ENCODE measurements at places on chromosomes 12 and 14.

DNA sequence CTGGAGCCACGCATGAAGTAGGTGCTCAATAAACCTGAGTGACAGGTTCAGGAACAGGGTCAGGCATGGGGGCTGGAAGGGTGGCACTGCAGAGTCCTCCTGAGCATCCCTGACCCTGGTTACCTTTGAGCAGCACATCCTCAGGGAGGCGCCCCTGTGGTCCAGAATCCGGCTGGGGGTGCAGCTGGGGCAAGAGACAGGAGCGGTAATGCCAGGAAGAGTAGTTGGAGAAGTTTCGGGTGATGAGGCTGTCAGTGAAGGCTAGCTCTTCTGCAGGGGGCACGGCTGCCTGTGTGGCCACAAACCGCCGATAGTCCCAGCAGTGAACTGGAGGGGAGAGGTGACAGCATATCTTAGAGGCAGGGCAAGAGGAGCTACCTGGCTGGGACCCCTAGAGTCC is 2.0 kb downstream of the RABGGTA start:
- DNase-seq, result no peak

- DNase-seq, result no peak
Observed at GRCh38 chr12:44342371-44342770, 506.5 kb downstream of the TMEM117 start.

DNA sequence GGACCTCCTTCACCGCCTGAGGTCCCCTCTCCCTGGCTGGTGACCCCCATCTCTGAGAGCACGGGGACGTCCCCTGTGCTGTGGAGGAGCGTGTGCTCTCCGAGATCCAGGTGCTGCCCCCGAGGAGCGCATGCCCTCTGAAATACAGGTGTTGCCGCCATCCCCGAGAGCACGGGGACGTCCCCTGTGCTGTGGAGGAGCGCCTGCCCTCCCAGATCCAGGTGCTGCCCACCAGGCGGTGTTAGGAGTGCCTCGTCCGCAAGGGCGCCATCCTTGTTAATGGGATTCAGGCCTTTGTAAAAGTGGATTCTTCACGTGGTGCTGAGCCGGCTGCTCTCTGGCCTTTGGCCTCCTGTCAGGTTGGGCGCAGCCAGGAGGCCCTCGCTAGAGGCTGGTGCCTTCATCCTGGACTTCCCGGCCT is 10.1 kb downstream of the NOC4L start:
- peak; percentile 51 for DNase-seq

DNA sequence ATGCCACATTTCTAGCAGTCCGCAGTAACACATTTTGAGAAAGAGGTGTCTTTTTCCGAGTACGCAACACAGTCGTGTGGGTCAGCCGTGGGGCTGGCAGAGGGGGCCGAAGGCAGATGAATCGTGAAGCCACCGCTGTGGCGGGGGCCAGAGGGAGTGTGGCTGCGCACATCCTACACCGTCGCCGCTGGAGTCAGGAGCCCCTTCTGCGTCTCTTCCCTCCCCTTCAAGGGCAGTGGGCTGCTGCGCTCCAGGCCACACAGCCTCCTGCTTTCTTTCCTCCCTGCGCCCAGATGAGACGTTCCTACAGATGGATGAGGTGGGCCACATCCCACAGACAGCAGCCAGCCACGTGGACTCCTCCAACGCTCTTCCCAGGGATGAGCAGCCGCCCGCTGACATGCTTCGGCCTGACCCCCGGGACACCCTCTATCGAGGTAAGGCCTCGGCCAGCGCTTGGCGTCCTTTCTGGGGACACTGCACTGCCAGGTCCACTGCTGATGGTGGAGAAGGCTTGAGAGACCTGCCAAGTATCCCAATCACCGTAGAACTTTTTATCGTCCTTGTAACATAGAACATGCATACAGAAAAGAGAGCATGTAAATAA is 89.8 kb downstream of the B4GALNT3 start:
- DNase-seq, result no peak

DNA sequence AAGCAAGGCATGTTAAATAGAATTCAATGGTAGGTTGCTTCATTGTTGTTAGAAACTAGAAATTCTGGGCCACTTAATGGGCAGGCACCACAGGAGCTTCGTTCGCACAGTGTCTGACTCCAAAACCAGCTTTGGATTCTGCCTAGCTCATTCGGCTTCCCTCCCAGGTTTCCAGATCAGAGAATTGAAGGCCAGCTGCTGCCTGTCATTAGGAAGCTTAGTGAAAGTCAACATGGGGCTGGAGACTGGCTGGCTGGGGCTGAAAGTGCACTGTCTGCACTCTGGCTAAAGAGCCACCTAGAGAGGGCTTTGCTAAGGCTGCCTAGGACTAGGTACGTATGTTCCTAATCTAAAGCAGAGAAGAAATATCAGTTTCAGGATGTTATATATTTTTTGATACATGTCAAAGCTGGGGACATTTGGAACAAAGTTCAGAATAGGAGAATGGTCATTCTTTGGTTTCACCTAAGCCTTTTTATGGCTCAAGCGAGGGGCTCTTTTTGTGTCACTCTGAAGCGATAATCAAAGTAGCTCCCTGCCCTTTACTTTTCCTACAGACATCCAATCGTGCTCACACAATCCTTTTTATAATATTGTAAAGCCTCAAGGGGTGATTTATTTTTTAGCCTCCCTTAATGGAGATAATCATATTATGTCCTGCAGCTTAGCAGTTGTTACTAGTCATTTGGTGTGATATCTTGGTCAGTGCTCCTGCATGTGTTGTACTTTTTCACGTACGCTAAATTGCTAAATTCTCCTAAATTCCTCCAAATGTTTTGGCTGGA is 238.5 kb upstream of the NAV3 start:
- peak; percentile 52 for DNase-seq

DNA sequence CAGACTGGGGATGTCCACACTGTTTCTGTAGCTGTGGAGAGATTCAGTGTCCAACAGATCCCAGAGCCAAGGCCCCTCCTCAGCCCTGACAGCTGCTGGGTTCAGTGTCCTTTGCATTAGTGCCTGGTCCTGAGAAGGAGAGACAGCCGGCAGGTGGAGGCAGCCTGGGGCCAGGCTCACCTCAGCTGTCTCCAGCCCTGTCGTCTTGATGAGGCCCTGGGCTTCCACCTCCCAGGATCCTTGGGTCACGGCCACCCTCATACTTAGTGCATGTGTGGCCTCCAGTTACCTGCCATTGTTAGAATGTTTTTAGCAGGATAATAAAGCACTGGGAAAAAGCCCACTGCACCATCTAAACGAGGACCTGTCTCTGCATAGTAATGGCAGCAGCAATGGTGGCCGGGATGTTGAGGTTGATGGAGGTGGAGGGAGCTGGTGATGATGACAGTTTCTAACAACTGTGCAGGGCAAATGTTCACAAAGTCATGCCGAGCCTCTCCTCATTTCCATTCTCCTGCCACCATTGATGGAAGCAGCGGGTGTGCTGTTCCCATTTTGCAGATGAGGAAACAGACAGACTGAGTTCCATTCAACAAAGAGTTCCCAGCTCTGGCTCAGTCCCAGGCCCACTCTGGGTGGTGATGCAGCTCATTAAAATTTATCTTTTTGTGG is 17.7 kb downstream of the ASB2 start:
- no peak for DNase-seq

GRCh38 chr14:81729622-81730021 is 196.0 kb upstream of the SEL1L start:
- DNase-seq, result no peak

All from NCI-H1105 (cell line).